Testis (tissue), 5 donors: ENCODE measurements at places on chromosomes 6 and 20. TPM values are rescaled to one million over a fixed set of nuclear protein-coding genes. Genes with fewer than 3 reads are reported as not detected.
A peak's percentile ranks its signal among the peaks of the same experiment; 100 is the strongest.

GRCh38 chr6:111565326-111566221 is 40.1 kb downstream of the TRAF3IP2 start:
- DNase-seq, result no peak

DNA sequence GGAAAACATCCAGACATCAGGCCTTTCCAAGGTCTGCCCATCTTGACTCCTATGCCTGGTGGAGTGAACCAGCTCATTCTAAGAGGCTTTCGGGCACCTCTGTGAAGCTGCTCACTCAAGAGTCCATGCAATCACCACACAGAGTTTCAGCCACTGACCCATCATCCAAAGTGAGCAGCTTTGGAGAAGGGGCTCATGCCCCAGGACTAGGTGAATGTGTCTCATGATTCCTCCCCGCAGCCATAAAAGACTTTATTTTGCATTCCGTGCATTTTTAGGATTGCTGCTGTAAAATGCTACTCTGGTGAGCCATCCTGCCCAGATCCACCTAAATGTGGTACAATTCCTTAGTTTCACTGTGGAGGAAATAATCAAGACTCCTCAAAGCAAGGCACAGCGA is 44.5 kb upstream of the EZR start:
- DNase-seq, result no peak

Gene MEI4
- total RNA-seq, result 6.3 TPM

Gene SMPDL3A
- 3.9 TPM for total RNA-seq

Gene VSX1
- total RNA-seq, result 0.16 TPM

Gene CD40
- total RNA-seq, result 5.3 TPM

GRCh38 chr20:55684578-55684977 is 320.7 kb downstream of the CBLN4 start:
- no peak for DNase-seq

DNA sequence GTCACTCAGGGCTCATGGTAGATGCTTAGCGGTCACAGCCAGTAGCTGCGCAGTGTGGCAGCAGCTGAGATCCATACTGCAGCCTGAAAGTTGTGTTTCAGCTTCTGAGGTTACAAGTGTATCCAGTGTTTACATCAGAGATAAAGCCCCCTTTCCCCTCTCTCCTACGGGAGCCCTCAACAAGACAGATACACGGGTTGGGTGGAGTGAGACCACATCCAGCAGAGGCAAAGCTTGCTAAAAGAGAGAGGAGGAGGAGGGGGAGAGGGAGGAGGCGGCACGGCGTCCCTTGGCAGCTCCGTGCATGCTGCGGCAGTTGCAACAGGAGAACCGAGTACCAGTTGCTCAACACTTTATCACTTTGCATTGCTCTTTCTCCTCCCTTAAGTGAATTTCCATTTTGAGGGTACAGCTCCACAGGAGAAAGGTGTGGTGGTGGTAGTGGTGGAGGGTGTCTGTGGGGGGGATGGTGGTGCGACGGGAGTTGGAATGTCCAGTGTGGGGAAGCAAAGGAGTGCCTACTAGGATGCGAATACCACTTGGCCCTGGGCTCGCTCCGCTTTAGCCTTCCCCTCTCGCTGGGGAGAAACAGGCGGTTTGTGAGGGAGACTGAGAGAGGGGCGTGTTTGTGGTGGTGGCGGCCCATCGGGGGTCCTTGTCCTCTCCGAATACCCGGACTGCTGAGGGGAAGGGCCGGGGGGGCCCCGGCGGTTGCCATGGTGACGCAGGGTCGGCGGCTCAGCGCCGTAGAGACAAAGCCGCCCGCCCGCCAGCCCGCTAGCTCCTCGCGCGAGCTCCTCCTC is 405 bp upstream of the RNF182 start:
- peak; percentile 48 for DNase-seq

Gene POPDC3
- 9.8 TPM for total RNA-seq

Gene NT5E
- 33.8 TPM for total RNA-seq

Gene PAQR8
- 11.0 TPM for total RNA-seq

DNA sequence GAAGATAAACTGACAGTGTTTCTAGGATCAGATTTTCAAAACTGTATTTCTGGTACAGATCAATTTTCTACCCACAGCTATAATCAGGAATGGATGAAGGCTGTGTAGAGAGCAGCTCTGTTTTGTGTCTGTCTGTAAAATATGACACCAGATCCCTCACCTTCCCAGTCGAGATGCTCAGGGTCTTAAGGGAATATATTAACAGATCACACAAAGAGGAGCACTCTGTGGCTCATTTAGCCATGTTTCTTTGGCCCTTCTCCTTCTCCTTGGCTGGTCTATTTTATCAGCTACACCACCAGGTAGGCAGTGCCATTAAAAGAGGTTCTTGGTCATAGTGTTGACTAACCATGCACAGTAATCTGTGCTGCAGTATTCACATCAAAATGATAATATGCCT is 82.6 kb downstream of the PREP start:
- DNase-seq, result no peak

Gene ACSS1
- total RNA-seq, result 184 TPM

- no peak for DNase-seq
These were observed 62.6 kb downstream of the PRPH2 start for GRCh38 chr6:42659806-42660205.

- no peak for DNase-seq
These were observed 156.6 kb downstream of the ZDHHC14 start for GRCh38 chr6:157537556-157537955.

Gene CTSA
- total RNA-seq, result 112 TPM

GRCh38 chr20:24747010-24747712 is 201.9 kb upstream of the CST7 start:
- DNase-seq, result no peak
